Peyer's patch (tissue), 4 donors: ENCODE measurements at places on chromosomes 6 and 20.
A peak's percentile ranks its signal among the peaks of the same experiment; 100 is the strongest.

DNA sequence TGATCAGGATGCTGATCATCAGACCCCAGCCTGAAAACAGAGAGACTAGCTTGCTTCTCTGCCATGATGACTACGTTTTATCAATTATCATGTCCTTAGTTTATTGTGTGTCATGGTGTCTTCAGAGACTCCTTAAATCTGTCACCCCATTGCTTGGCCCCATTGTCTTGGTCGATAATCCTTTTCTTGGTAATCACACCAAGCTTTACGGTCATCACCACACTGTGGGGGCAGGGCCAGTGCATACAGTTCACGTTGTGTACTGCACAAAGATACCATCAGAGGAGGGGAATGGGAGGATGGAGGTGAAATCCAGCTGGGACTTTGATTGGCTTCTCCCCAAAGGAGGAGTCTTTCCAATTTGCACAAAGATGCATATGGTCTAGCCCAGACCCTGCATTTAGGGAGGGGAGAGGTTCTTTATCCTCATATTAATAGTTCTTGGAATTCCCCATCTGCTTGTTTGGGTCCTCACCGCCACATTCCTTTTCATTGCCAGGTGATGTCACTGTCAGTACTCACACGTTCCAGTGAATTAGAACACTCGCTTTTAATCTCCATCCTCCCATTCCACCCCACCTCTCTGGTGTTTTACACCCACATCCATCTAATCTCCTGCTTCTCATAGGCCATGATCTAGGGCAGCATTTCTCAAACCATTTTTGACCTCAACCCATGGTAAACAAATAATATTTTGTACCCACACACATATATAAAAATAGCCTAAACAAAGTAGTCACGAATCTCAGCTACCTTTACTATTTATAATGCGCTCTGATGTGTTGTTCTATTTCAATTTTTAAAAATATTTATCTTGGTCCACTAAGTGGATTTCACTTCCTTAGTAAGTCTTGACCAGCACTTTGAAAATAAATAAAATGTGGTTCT lies 5.7 kb downstream of the ETV7 start:
- no peak for DNase-seq

GRCh38 chr6:14130435-14131075 lies 13.0 kb downstream of the CD83 start:
- DNase-seq = no peak

- no peak for DNase-seq
These were observed 9.6 kb downstream of the CCM2L start for GRCh38 chr20:32019563-32020463.

DNA sequence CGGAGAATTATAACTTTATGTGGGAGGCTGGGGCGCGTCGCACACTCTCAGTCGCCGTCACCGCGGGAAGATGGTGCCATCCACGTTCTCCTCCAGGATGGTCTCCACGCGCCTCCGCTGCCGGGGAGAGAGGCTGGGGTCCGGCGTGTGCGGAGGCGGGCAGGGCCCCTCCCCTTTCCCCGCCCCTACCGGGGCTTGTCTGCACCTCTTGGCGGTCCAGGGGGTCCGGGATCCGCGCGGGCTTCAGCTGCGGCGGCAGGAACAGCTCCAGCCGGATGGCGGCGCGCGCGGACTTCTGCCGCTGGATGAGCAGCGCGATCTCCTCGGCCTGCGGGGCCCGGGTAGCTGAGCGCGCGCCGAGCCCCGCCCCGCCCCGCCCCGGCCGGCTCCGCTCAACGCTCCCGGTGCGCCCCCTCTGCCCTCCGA lies 807 bp downstream of the LKAAEAR1 start:
- peak; percentile 89 for DNase-seq

- DNase-seq = no peak
These were observed 113.0 kb upstream of the SLC22A23 start for GRCh38 chr6:3569816-3570215.

GRCh38 chr6:10258341-10258740 lies 156.5 kb downstream of the TFAP2A start:
- DNase-seq = no peak

DNA sequence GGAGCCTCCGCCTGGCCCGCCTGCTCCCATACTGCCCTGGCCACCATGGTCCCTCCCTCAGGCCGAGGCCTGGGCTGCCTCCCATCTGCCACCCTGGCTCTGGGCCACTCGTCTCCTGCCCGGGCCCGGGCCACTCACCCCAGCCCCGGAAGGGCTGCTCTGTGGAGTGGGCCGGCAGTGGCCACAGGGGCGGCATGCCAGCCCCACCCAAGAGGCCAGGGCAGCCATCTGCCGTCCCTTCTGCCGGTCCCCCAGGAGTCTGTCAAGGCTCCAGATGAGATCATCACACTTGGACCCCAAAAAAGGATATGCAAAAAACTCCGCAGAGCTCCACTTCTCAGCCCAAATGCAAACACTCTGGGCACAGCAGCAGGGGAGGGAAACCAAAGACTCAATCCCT lies 23.8 kb upstream of the TLDC2 start:
- DNase-seq = no peak

- no peak for DNase-seq
These were observed 12.9 kb downstream of the TPMT start for GRCh38 chr6:18141805-18142590.

DNA sequence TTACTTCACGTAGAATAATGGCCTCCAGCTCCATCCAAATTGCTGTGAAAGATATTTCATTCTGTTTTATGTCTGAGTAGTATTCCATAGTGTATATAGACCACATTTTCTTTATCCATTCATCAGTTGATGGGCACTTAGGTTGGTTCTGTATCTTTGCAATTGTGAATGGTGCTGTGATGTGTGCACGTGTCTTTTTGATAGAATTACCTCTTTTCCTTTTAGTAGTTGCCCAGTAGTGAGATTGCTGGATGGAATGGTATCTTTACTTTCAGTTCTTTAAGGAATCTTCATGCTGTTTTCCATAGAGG lies 91.8 kb downstream of the CARMIL1 start:
- DNase-seq = no peak

DNA sequence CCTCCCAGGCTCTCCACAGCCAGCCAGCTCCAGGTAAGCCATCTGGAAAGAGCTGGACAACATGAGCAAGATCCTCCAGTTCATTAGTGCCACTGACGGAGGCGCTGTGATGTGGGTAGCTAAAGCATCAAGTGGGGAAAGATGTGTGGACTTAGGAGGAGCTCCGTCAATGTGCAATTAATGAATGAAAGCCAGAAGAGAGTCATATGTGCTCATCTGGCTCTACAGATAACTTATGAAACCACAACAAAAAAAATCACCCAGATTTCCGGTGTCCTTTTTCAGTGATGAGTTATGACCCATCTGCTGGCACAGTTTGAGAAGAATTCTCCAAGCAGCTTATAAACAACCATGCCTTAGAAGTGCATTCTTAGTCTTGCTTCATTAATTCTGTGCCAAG lies 311.7 kb upstream of the PLCB4 start:
- DNase-seq = no peak

GRCh38 chr6:138981416-138981815 lies 6.6 kb downstream of the REPS1 start:
- no peak for DNase-seq

GRCh38 chr6:41531591-41532582 lies 14.3 kb upstream of the FOXP4 start:
- DNase-seq = no peak

GRCh38 chr6:140581601-140582000 lies 1207.2 kb upstream of the CITED2 start:
- no peak for DNase-seq

- DNase-seq = no peak
These were observed 137.0 kb downstream of the PRDM13 start for GRCh38 chr6:99743647-99744046.

GRCh38 chr20:25539742-25540672 lies 45.3 kb downstream of the NINL start:
- peak; percentile 17 for DNase-seq

- DNase-seq = no peak
These were observed 47.0 kb downstream of the DLL1 start for GRCh38 chr6:170243791-170244291.

- DNase-seq = no peak
These were observed 1.6 kb upstream of the SLC17A5 start for GRCh38 chr6:73655341-73655917.

DNA sequence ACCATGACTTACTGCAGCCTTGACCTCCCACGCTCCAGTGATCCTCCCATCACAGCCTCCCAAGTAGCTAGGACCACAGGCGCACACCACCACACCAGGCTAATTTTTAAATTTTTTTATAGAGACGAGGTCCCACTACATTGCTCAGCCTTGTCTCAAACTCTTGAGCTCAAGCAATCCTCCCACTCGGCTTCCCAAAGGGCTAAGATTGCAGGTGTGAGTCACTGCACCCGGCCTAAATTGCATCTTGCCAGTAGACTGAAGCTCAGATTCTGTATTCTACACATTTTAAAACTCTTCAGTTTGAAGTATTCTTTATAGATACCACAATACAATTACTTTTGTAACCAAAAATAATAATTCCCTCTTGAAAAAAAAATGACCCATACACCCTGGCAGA lies 11.4 kb downstream of the NUDT3 start:
- DNase-seq = no peak

- DNase-seq = no peak
These were observed 82.2 kb upstream of the OPRM1 start for GRCh38 chr6:153956808-153957207.

GRCh38 chr6:16129623-16130401 lies 926 bp downstream of the MYLIP start:
- DNase-seq = peak; percentile 41

DNA sequence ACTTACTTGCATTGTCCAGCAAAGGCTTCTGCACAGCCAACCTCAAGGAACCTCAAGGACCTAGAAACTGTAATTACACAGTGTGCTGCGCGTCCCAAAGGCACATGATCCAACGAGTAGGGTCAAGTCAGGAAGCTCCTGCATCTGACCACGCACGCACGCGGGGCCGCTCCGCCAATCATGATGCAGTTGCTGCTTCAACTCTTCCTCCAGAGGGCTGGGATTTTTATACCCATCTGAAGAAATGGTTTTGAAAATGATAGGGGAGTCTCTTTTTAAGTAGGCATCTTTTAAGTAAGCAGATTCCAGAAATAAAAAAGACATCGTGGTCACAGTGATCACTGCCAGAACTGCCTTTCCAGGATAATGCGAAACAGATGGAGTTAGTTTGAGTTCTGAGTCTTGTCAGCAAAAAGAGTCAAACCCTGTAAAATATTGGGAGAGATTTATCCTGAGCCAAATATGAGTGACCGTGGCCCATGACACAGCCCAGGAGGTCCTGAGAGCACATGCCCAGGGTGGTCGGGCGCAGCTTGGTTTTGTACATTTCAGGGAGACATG lies 34.0 kb downstream of the KIF25 start:
- DNase-seq = no peak
